Hepatocyte (in vitro differentiated cells): ENCODE measurements at places on chromosomes 3 and 15. TPM values are rescaled to one million over a fixed set of nuclear protein-coding genes. Genes with fewer than 3 reads are reported as not detected.

- DNase-seq, result peak; percentile 50
These were observed 5.9 kb upstream of the C15orf39 start for GRCh38 chr15:75195766-75196241.

Gene BMF
- polyA plus RNA-seq, result 13.8 and 15.9 TPM in 2 replicates

- DNase-seq, result no peak
These were observed 12.9 kb downstream of the EDC3 start for GRCh38 chr15:74682954-74683353.

Gene TUSC7
- 0.17 and 0.78 TPM in 2 replicates for polyA plus RNA-seq

Gene CCNB2
- 15.3 and 18.9 TPM in 2 replicates for polyA plus RNA-seq

DNA sequence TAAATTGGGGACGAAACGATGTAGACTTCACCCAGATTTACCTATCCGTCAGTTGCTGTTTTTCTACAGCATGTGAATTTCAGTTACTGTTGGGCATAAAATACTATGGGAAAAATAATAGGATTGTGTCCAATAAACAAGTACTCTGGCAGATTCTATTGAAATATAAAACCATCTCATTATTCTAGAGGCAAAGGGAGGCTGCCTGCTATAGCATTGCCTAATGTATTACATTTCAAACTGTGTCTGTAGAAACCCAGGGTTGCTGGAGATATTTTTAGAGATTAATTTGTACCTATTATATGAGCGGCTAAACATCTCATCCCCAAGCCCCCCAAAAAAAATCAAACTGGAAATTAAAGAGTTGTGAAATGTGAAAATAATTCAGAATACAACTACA is 159.6 kb upstream of the IL12A start:
- DNase-seq, result no peak

Gene UROC1
- polyA plus RNA-seq, result 1.5 and 2.3 TPM in 2 replicates

DNA sequence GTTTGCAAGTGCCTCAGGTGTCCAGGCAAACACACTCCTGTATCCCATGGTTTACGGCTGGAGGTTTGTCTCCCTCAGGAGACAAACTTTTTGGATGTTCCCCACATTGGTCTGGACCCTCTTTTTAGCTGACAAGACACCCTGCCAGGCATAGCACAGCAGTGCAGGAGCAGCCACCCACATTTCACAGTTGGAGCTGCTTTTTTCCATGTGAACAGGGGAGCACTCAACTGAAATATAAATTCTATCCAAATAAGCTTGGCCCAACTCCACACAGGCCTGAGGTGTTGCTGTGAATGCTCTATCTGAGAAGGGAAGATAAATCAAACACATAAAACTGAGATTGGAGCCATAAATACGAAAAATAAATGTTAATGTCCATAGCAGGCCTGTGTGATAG is 501.3 kb upstream of the IL12A start:
- DNase-seq, result no peak

Gene DYNC1LI1
- polyA plus RNA-seq, result 36.0 and 40.8 TPM in 2 replicates

DNA sequence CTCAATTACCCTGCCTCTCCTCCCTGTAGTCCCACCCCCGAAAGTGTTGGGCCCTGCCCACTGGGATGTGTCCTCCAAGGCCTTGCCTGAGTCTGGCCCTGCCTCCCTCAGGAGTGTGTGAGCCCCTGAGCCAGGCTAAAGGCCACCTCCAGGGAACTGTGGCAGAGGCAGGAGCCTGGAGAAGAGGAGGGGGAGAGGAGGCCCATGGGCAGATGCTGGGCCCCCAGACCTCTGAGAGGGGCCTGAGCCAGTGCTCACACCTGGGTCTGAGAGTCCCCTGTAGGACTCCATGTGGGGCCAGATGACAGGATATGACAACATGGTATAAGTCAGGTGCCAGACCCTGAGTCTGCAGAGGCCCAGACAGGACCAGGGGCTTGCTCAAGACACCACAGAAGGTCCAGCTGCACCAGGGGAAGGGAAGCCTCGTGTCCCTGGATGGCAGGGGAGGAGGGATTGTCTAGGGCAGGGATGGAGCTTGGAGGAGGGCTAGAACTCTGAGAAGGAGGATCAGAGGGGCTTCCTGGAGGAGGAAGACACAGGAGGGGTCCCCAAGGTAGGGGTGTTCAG is 217.9 kb downstream of the TBC1D2B start:
- no peak for DNase-seq

DNA sequence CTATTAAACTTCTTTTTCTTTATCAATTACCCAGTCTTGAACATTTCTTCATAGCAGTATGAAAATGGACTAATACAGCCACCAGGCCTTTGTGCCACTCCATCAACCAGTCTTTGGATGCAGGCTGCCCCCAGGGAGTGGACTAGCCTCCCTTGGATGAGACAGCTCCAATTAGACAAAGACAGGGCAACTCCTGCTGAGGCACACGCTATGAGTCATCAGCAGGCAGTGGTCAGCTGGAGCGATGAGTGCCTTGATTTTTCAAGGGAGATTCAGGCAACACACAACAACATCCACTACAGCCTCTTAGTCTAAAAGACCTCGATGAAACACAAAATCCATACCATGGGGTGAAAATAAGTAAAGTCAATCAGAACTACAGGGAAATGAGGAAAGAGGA is 160.1 kb downstream of the ARRDC4 start:
- DNase-seq, result no peak

Gene MINAR1
- 0.10 and 0.74 TPM in 2 replicates for polyA plus RNA-seq

- peak; percentile 23 for DNase-seq
These were observed 551.2 kb upstream of the CCDC54 start for GRCh38 chr3:106825962-106826605.

Gene GPR156
- 0.80 TPM in 1 of 2 replicates, not detected in the other for polyA plus RNA-seq

DNA sequence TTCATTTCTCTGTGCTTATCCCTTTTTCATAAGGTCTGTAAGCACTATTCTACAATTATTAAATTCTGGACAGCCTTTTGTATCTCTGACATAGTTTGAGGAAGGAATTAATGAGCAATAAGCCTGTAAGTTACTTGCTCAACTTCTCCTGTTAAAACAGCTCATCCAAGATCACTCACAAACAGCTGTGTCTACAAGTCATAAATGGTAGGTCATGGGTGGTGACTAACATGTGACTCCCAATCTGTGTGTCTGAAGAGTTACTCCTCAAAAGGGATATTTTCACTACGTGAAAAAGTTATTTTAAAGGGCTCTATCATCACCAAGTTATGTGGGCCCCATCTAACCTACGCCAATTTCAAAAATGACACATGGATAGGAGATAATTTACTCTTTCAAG is 145.2 kb upstream of the CBLB start:
- peak; percentile 61 for DNase-seq

GRCh38 chr3:65313666-65314065 is 625.9 kb upstream of the ADAMTS9 start:
- no peak for DNase-seq

Gene GFM1
- polyA plus RNA-seq, result 26.9 and 28.0 TPM in 2 replicates

Gene SLC15A2
- polyA plus RNA-seq, result 5.4 and 5.8 TPM in 2 replicates

DNA sequence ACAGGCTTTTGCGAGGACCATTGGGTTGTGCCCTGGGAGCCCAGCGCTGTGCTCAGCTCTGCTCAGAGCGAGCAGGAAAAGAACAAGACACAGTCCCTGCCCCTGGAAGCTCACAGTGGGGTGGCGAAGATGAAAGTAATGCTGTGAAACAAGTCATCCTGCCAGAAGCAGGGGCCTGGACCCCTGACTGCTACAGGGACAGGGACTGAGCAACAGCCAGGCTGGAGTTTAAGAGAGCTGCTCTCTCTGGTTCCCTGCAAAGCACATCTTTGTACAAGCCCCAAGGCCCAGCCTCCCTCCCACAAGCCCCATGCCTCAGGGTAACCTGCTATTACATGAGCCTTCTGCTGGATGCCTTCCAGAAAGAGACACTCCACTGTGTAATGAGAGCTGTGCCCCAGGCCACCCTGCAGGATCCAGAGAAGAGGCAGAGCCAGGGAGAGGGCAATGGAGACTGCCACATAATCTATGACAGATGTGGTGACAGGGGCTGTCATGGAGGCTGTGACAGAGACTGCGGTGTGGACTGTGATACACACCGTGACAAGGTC is 7.1 kb upstream of the HCN4 start:
- DNase-seq, result peak; percentile 43

Gene SEMA3B
- 104 and 135 TPM in 2 replicates for polyA plus RNA-seq

GRCh38 chr3:13281507-13282357 is 138.4 kb downstream of the NUP210 start:
- DNase-seq, result no peak

DNA sequence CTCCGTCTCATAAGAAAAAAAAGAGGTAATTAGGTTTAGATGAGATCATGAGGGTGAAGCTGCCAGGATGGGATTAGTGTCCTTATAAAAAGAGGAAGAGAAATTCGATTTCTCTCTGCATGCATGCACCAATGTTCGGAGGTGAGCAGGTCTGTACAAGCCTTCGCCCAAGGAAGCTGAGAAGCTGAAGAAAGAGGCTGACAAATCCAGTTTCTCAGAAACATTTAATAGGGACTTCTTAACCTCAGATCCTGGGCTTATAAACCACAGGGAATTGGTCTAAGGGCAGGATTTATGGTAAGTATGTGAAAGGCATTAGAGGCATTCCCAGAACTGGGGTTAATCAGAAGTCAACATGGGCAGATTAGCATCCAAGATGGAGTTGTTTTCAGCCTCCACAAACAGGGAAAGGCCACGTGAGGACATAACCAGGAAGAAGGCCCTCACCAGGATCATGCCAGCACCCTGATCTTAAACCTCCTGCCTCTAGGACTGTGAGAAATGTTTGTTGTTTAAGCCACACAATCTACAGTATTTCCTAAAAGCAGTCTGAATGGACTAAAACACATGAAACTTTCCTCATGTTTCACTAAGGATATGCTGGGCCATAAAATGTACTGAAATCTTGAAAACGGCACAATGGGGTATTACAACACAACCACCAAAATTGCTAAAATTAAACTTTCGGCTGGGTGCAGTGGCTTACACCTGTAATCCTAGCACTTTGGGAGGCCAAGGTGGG is 11.3 kb downstream of the SHISA5 start:
- DNase-seq, result no peak

- no peak for DNase-seq
These were observed 319.2 kb upstream of the TRIM42 start for GRCh38 chr3:140358686-140359085.

DNA sequence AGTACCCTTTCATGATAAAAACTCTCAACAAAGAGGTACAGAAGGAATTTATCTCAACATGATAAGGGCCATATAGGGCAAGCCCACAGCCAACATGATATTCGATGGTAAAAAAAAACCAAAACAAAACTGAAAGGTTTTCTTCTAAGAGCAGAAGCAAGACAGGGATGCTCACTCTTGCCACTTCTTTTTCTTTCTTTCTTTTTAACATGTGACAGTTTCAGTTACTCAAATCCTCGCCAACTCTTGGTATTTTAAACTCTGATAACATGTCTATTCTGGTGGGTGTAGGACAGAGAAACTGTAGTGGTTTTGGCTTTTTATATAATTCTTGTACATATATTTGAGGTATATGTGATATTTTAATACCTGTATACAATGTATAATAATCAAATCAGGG is 74.0 kb upstream of the NMNAT3 start:
- DNase-seq, result no peak

Gene ACSBG1
- polyA plus RNA-seq, result 0.10 and 0.47 TPM in 2 replicates

DNA sequence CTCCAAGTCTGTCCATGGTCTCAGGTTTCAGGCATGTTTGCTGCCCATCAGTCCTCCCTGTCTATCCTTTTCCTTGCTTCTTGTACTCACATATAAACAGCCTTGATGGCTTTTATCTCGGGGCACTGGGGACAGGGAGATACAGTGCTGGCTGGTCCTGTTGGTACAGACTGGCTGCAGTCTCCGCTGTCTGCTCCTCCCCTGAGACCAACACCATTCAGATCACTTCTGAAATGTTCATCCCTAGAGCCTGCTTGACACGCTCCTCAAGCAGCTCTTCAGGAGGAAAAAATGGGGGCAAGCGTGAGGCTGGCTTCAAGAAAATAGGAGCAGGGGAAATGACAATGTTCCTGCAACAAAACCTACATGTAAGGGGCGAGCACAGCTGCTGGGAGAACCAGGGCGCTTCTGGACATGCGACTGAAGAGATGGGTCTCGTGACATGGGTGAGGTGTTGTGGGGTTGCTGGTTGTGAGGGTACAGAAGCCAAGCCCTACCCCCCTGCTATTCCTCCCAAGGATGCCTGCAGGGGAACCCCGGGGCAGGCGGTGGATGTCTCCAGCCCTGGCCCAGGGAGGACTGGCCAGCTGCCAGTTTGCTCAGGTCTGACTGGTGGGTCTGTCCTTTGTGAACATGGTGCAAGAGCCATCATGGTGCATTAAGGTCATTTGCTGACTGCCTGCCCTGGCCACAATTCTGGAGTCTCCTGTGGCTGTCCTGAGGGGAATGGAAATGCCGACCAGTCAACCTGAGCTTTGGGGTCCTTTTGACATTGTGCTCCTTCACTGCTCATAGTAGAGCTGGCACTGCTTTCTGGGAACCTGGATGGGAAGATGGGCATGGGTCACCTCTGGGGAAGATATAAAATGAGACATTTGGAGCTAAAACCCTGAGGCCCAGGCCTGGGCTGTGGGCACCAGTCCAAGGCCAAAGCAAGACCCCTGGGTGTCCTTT is 40.1 kb downstream of the KY start:
- DNase-seq, result no peak

GRCh38 chr15:62444104-62445022 is 279.3 kb upstream of the C2CD4B start:
- DNase-seq, result no peak

DNA sequence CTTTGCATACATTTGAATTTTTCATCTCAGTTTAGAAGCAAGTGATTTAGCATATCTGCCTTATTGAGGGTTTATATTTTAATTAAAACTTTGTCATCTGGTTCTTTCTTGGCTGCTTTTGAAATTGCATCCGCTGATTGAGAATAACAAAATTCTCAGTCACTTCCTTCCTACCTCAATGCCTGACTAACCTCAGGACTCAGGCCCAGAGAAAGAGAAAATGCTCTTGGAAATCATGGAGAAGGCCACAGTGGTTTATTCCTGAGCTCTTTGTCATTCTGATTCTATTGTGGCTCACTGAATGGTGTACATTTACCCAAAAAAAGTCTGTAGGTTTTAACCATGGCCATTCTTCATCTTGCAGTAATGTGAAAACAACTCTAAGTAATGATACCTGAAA is 533.9 kb downstream of the TBL1XR1 start:
- no peak for DNase-seq

GRCh38 chr15:41928637-41929620 is 35.1 kb upstream of the SPTBN5 start:
- no peak for DNase-seq

Gene TMEM207
- 1.3 and 1.5 TPM in 2 replicates for polyA plus RNA-seq

Gene TIMP4
- polyA plus RNA-seq, result 4.7 and 5.4 TPM in 2 replicates

DNA sequence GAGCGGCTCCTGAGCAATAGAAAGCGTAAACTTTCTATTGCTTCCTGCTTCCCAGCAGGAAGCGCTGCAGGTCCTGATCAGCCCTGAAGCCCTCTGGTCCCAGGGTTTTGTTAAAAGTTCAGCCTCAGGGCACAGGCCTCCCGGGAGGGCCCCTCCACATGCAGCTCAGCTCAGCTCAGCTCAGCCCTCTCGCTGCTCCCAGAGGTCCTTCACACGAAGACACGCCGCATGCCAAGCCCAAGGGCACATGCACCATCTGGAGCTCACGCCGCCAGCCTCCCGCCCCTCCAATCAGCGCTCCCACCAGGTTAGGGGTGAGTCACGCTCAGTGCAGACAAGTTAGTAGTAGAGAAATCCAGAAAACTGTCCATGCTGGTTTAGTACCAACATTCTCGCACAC is 12.7 kb downstream of the TKT start:
- no peak for DNase-seq

GRCh38 chr15:67480741-67481140 is 40.2 kb upstream of the C15orf61 start:
- DNase-seq, result no peak

- DNase-seq, result peak; percentile 77
These were observed 3.0 kb downstream of the SLC51A start for GRCh38 chr3:196219194-196219969.
